Thoracic aorta (tissue), 2 donors: ENCODE measurements at places on chromosomes 16 and 17. TPM values are rescaled to one million over a fixed set of nuclear protein-coding genes. Genes with fewer than 3 reads are reported as not detected.

AHSP gene
- not detected for total RNA-seq

TBC1D3C gene
- not detected for total RNA-seq

DNA sequence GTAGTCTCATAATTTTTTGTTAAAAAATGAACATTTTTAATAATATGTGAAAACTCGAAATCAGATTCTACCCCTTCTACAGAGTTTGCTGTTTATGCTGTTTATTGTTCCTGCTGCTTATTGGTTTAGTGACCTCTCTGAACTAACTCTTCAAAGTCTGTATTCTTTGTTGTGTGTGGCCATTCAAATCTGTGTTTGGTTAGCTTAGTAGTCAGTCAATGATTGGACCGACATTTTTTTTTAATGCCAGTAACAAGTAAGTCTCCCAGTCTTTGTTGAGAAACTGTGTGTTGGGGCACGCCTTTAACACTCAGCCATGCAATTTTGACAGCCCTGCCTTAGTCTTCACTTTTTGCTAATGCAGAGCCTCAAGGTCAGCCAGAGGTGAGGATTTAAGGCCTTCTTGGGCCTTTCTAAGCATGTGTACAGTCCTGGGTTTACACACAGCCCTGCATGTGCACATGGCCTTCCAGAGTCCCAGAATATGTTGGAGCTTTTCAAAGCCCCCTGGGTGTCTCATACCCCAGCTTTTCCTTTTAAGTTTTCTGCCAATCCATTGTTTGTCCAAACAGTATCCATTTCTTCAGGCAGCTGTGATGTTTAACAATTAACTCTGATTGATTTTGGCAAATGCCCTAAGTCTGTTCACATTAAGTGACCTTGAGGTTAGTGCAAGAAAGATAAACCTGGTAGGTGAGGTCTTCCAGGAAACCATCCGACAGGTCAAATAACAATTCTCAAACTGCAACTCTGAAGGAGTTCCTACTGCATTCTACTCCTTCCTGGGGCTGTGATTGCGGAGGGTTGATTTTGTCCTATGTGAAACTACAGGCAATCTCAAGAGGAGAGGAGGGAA, 389.3 kb downstream of the PMP22 start:
- no peak for DNase-seq

GRCh38 chr17:62653002-62653825, 25.7 kb downstream of the MRC2 start:
- DNase-seq = peak; percentile 29

GRCh38 chr16:68272507-68273209, 8.3 kb downstream of the SLC7A6 start:
- DNase-seq = no peak
